Ascending aorta (tissue), 2 donors: ENCODE measurements at places on chromosomes 6 and 20.

GRCh38 chr20:8183526-8183925 lies 51.5 kb downstream of the PLCB1 start:
- H3K4me3 ChIP-seq = no peak overlapping the region
- no peak for DNase-seq
- H3K36me3 ChIP-seq = no peaks in the 10 kb centered on the region
- H3K27ac ChIP-seq = no peak overlapping the region
- H3K4me1 ChIP-seq = no peaks in the 10 kb centered on the region

DNA sequence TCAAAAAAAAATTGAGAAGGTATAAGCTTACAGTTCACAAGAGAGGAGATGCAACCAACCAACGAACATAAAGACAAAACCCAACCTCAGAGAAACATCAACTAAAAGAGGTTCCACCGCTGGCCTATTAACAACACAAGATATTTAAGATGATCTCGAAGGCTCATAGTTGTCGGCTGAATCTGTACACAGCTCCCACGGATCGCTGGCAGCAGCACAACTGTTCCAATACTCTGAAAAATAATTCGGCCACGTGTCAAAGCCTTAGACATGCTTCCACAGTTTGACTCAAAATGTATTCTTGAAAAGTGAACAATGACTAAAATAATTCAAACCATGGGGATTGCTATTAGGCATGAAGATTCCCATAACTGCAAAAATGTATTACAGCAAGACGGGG lies 13.7 kb downstream of the EXOC2 start:
- H3K27me3 ChIP-seq = no peaks in the 10 kb centered on the region
- no peak for DNase-seq
- H3K36me3 ChIP-seq = no peaks in the 10 kb centered on the region
- no peaks in the 10 kb centered on the region for H3K4me1 ChIP-seq
- no peak overlapping the region for H3K4me3 ChIP-seq

DNA sequence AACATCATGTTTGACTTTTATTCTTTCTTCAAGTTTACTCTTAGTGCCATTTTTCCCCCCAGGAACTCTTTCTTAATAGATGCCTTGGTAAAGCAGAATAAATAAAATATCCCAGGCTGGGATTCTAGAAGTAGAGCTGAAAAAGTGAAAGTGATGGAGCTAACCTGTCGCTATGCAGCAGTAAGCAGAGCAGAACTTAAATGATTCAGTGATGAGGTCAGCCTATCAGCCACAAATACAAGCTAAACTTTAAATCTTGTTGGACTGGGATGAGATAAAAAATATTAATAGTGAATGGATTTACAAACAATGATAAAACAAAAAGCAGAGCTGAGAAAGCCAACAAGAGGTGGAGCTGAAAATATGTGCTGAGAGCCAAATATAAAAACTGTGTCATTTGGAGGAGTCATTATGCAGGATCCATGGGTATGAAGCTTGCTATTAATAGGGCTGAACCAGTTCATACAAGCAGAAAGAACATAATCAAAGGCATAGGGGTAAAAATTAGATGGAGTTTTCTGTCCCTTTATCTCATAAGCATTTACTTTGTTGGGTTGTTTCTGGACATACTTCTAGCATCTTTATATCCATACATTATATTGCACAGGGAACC lies 877.8 kb downstream of the EPHA7 start:
- no peaks in the 10 kb centered on the region for H3K27me3 ChIP-seq
- no peak for DNase-seq
- H3K4me1 ChIP-seq = no peaks in the 10 kb centered on the region
- H3K4me3 ChIP-seq = no peak overlapping the region
- no peaks in the 10 kb centered on the region for H3K36me3 ChIP-seq
- H3K27ac ChIP-seq = no peak overlapping the region

DNA sequence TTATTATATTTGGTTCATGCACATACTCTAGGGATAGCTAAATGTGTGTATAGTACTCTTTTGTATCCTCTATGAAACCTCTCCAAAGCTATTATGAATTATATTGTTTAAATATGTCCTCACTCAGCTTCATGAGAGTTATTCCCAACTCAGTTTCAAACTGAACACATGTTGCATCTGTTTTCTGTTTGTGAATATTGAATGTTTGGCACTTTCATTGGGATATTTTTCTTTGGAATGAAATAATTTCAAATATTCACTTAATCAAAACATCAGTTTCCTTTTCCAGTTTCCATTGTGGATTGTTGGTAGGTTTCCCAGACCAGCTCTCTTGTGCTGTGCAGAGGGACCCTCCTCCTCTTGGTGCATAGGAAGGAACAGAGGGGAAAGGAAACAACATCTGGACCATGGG lies 46.6 kb downstream of the HDAC2 start:
- no peaks in the 10 kb centered on the region for H3K36me3 ChIP-seq
- H3K4me3 ChIP-seq = no peak overlapping the region
- peak overlapping the region; percentile 3 for H3K27ac ChIP-seq
- no peak for DNase-seq

GRCh38 chr6:9943986-9944385 lies 470.9 kb downstream of the TFAP2A start:
- no peaks in the 10 kb centered on the region for H3K27me3 ChIP-seq

DNA sequence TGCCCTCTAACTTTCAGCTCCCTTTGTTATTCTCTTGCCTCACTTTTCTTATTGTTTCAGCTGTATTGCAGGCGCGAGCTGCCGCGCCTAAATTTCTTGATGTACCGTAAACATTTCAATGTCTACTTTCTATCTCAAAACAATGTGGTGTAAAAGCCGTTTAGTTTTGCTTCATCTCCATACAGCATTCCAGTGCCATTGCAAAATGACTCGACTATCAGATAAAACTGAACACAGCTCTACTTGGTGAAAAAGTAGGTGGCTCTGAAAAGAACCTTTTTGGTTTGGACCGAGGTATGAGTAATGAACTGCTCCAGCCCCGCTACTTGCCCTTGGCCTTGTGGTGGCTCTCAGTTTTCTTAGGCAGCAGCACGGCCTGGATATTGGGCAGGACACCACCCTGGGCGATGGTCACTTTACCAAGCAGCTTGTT lies 74.6 kb downstream of the OR2B2 start:
- DNase-seq = no peak
- no peaks in the 10 kb centered on the region for H3K4me1 ChIP-seq
- H3K27ac ChIP-seq = peak overlapping the region; percentile 95
- H3K4me3 ChIP-seq = peak overlapping the region; percentile 71
- no peaks in the 10 kb centered on the region for H3K36me3 ChIP-seq
- no peaks in the 10 kb centered on the region for H3K27me3 ChIP-seq

DNA sequence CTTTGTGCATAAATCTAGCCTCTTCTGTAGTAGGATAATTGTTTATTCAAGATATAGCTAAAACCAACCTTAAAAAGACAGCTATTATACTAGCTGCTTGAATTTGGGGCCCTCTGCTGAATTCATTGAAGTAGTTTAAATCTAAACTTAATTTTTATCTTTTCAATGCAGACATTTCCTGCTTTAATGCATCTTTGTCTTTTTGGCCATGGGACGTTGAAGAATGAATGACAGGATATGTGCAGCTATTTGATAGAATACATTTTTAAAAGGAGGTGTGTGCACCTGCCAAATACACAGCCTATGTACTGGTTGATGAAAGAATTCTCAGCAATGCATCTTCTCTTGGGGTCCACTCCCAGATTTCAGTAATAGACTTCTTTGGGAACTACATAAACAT lies 524.9 kb downstream of the PHF3 start:
- no peak overlapping the region for H3K4me3 ChIP-seq
- no peak overlapping the region for H3K27ac ChIP-seq
- H3K36me3 ChIP-seq = no peaks in the 10 kb centered on the region
- H3K27me3 ChIP-seq = no peaks in the 10 kb centered on the region
- DNase-seq = no peak

DNA sequence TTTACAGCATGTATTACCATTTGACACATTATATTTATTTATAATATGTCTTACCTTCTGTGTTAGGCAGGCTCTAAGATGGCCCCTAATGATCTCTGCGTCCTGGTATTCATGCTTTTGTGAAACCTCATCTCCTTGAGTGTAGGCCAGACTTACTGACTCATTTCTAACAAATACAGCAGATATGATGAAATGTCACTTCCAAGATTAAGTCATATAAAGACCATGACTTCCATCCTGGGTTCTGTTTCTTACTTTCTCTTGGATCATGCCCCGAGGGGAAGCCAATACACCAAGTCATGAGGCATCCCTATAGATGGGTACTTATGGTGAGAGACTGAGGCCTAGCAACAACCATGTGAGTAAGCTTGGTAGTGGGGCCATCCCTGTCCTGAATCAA lies 30.2 kb downstream of the ZHX3 start:
- no peak overlapping the region for H3K4me3 ChIP-seq
- no peak overlapping the region for H3K27ac ChIP-seq
- no peaks in the 10 kb centered on the region for H3K27me3 ChIP-seq
- DNase-seq = no peak
- no peaks in the 10 kb centered on the region for H3K36me3 ChIP-seq

DNA sequence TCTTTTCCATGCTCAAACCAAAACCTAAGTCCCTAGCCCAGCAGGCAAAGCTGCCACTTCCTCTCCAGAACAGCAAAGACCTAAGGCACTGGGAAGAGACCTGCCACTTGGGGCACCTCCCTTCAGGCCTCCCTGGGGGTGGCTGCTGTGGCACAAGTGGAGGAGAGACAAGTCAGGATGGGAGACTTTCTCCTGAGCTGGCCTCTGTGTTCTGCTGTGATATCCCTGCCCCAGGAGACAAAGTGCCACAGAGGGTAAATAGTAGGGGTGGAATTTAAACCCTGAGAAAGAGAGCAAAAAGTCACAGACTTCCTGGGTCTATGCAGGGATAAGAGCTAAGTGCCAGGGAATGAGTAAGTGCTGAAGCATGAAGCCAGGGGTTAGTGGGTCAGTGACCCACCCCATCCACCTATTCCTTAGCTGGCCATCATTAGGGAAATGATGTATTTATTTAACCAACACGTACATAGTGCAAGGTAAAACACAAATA lies 84.2 kb downstream of the MRPL14 start:
- H3K27ac ChIP-seq = peak overlapping the region; percentile 22
- no peak for DNase-seq
- H3K27me3 ChIP-seq = no peaks in the 10 kb centered on the region
- no peak overlapping the region for H3K4me3 ChIP-seq
- no peaks in the 10 kb centered on the region for H3K36me3 ChIP-seq

DNA sequence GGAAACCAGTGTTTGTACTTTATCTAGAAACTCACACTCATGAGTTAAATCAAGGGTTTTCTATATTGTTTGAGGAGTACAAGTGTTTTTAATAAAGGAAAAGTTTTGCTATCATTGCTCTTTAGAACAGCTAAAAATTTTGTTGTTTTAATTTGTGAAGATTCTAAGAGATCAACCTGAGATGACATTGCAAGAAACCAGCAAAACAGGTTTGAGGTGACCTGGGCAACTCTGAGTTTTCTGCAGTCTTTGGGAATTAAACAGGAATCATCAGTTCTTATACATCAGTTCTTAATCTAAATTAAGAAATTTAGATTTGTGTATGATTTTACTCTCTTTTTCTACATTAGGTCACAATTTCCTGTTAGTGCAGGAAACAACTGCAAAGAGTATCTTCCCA lies 114.5 kb downstream of the JAG1 start:
- peaks cover 3% of the 10 kb centered on the region for H3K4me1 ChIP-seq
- no peaks in the 10 kb centered on the region for H3K27me3 ChIP-seq
- no peak overlapping the region for H3K4me3 ChIP-seq
- H3K27ac ChIP-seq = peak overlapping the region; percentile 68
- H3K36me3 ChIP-seq = no peaks in the 10 kb centered on the region

DNA sequence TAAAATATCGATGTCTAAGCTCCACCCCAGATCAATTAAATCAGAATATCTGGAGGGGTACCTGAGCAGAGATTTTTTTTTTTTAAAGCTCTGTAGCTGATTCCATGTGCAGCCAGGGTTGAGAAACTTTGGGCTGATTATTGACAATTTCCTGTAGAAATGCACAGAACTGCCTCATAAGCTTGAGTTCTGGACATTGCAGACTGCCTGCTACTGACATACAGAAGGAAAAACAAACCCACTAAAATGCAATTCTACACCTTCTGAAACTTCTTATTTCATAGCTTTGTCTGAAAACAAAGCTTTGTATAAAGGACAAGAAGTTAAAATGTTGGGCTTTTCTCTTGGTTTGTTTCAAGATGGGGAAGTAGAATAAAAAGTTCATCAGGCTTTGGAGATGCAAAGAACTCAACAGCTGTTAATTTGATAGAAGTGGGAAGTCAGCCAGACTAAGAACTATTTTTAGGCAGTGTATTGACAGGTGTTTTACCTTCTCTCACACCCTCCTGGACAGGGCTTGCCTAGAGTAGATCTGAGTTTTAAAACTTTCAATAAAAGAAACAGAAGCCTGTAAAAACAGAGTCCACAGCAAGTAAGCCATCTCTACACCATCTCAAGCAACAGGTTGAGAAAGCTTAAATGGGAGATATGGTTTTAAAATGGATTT lies 147.7 kb downstream of the KCNQ5 start:
- H3K4me3 ChIP-seq = no peak overlapping the region
- H3K27ac ChIP-seq = no peak overlapping the region
- no peaks in the 10 kb centered on the region for H3K27me3 ChIP-seq

GRCh38 chr6:133394630-133395029 lies 153.5 kb downstream of the EYA4 start:
- no peak overlapping the region for H3K4me3 ChIP-seq
- H3K36me3 ChIP-seq = no peaks in the 10 kb centered on the region
- H3K27ac ChIP-seq = no peak overlapping the region
- no peaks in the 10 kb centered on the region for H3K27me3 ChIP-seq
